ENCODE measurements at places on chromosomes 13 and 19. TPM values are rescaled to one million over a fixed set of nuclear protein-coding genes. Genes with fewer than 3 reads are reported as not detected.

DNA sequence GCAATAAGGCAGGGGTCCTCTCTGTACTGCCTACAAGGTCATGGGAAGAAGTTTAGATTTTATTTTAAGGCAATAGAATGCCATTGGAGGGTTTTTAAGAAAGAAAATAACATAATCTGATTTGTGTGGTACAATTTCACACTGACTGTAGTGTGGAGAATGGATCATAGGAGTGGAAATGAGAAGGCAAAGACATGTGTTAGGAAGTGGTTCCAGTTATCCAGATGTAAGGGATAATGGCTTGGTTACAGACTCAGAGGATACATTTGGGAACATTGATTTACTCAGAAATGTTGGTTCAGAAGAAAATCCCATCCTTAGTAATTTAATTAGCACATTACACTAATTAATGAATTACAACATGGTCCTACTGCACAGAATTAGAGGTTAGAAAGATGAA, 788.2 kb downstream of the SLITRK5 start:
- no peak for DNase-seq

GRCh38 chr13:45695198-45695730, 6.9 kb upstream of the CBY2 start:
- no peak for DNase-seq

GRCh38 chr19:47735131-47735530, 10.2 kb upstream of the NOP53 start:
- no peak for DNase-seq

GRCh38 chr13:41674246-41674645, 216.9 kb downstream of the RGCC start:
- no peak for DNase-seq

GRCh38 chr19:18415178-18415867, 3.9 kb upstream of the SSBP4 start:
- DNase-seq: peak; percentile 71

DNA sequence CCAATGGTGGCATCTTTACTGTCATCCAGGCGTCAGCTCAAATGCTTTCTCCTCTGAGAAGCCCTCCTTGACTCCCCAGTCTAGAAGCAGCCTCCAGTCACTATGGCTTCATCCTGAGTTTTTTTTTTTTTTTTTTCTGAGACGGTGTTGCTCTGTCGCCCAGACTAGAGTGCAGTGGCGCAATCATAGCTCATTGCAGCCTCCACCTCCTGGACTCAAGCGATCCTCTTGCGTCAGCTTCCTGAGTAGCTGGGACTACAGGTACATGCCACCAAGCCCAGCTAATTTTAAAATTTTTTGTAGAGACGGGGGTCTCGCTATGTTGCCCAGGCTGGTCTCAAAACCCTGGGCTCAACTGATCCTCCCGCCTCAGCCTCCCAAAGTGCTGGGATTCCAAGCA, 4.2 kb downstream of the NRTN start:
- DNase-seq: no peak

- DNase-seq: no peak
Measured at GRCh38 chr13:33073338-33073737, 57.1 kb downstream of the KL start.

The IGFL1 gene
- not detected for total RNA-seq

All from fibroblast of villous mesenchyme (primary cell).